ENCODE measurements at places on chromosomes 12 and 14. TPM values are rescaled to one million over a fixed set of nuclear protein-coding genes. Genes with fewer than 3 reads are reported as not detected.

Gene SDR9C7
- total RNA-seq, result not detected

Gene RNF31
- total RNA-seq, result 153 TPM

Gene KRT75
- total RNA-seq, result not detected

Gene ACVRL1
- total RNA-seq, result not detected

Gene IGF1
- total RNA-seq, result not detected

Gene TMEM132D
- total RNA-seq, result not detected

Gene PCED1B
- 39.8 TPM for total RNA-seq

Gene FOXG1
- total RNA-seq, result not detected

GRCh38 chr12:108299516-108299915, 39.6 kb downstream of the CMKLR1 start:
- H3K27me3 ChIP-seq, result no peaks in the 10 kb centered on the region
- no peak overlapping the region for H3K27ac ChIP-seq
- no peaks in the 10 kb centered on the region for H3K36me3 ChIP-seq
- H3K4me3 ChIP-seq, result no peak overlapping the region

DNA sequence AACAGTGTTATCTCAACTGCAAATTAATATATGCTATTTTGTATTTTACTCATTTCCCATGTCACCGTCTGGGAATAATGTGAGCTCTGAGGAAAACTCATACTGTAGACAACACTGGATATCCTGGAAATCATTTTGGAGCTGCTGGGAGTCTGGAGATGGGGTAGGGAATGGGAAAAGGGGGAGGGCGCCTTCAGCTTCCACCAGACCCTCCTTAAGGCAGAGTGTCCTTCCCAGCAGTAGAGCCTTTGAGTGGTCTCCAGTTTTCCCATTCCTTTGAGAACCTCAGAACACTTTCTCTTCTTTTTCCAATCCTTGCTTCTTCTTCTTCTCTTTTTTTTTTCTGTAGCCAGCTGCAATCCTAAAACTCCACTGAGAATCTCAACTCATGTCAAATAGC, 5.4 kb upstream of the LRIG3 start:
- H3K27me3 ChIP-seq, result no peaks in the 10 kb centered on the region
- H3K4me1 ChIP-seq, result no peaks in the 10 kb centered on the region
- no peak overlapping the region for H3K4me3 ChIP-seq

DNA sequence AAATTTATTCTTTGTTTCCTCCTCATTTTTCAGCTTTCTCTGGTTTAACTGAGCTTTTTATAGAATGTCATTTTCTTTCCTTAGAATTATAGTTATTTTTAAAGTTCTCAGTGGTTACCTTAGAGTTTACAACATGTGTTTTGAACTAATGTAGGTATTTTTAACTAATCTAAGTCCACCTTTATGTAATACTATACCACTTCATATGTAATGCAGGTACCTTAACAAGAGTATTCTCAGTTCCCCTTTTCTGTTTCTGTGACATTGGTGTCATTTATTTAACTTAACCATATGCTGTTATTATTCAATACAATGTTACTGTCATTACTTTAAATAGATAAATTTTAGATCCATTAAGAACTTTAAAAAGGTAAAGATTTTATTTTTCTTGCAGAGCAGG, 30.3 kb upstream of the KCNC2 start:
- DNase-seq, result no peak
- H3K27ac ChIP-seq, result no peak overlapping the region
- no peak overlapping the region for H3K4me3 ChIP-seq
- H3K27me3 ChIP-seq, result no peaks in the 10 kb centered on the region
- no peaks in the 10 kb centered on the region for H3K36me3 ChIP-seq
- H3K4me1 ChIP-seq, result no peaks in the 10 kb centered on the region

DNA sequence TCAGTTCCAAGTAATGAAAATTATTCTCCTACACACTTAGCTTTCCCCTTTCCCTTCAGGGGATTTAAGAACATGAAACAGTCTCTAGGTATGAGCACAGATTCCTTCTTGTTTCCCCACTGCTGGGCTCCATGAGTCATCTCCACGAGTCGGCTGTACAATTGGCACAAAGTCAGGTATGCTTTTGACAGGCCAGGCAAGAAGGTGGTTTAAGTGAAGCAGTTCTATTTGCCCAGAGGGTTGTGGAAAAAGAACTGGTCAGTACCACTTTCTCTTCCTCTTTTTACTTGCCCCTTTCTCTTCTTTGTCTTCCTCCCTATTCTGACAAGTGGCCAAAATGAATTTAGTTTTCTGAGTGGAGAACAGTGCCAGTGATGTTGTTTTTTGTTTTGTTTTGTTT, 16.3 kb downstream of the DYNC1H1 start:
- no peaks in the 10 kb centered on the region for H3K27me3 ChIP-seq
- no peak overlapping the region for H3K4me3 ChIP-seq
- DNase-seq, result no peak
- no peaks in the 10 kb centered on the region for H3K4me1 ChIP-seq

DNA sequence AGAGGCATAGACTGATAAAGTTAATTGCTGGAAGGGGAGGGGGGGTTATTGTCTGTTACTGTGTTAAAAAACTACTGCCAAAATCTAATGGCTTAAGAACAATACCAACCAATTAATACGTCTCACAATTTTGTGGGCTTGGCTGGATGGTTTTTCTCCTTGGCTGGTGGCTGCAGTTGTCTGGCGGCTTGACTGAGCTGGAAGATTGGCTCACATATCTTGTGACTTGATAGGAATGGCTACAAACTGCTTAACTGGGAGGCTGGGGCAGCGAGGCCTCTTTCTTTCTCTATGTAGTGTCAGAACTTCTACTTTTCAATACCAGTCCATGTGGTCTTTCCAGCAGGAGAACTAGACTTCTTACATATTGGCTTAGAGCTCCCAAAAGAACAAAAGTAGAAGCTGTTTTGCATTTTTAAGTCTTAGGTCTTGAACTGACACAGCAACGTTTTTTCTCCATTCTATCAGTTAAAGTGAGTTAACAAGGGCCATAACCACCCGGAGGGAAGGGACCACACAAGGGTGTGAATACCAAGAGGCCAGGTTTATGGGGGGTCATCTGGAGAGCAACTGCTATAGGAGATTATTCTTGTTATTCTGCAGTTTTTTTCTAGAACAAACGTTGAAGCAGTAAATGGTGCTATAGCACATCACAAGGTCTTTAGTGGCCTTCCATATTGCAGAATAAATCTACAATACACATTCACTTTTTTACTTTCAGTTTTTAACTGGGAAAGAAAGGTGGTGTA, 46.9 kb downstream of the ZDHHC17 start:
- no peak overlapping the region for H3K4me3 ChIP-seq
- H3K36me3 ChIP-seq, result peaks cover 6% of the 10 kb centered on the region
- no peak for DNase-seq
- no peak overlapping the region for H3K27ac ChIP-seq

Measured in Karpas-422 (cell line).